Naive thymus-derived CD4-positive, alpha-beta T cell (primary cell): ENCODE measurements at places on chromosomes 13 and 19.

GRCh38 chr19:29514525-29515232 lies 11.1 kb upstream of the VSTM2B start:
- no peak for DNase-seq

GRCh38 chr19:4075373-4075772 lies 8.7 kb upstream of the ZBTB7A start:
- DNase-seq = no peak

DNA sequence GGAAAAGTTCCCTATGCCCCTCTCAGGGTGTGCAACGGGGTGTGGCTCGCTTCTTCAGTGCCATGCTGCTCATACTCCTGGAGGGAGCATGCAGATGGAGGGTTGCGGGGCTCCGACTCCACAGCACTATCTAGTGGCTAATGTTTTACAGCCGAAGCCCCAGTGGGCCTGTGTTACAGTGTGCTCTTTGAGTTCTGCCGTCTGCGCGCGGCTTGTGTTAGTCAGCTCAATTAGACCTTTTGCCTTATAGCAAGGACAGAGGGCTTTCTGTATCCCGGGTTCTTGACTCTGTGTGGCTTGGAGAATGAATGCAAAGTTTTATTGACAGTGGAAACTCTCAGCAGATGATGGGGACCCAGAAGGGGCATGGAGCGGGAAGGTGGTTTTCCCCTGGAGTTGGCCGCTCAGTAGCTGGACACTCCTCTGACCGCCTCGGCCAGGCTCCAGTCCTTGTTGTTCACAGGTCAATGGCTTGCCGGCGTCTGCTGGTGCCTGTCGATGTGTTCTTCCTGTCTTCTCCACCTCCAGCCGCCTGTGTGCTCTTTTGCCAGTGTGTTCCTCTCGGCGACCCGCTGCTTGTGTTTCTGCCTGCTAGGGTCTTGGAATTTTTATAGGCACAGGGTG lies 383.4 kb downstream of the LMO7 start:
- DNase-seq = no peak

GRCh38 chr13:39521701-39522100 lies 81.3 kb downstream of the LHFPL6 start:
- DNase-seq = no peak

DNA sequence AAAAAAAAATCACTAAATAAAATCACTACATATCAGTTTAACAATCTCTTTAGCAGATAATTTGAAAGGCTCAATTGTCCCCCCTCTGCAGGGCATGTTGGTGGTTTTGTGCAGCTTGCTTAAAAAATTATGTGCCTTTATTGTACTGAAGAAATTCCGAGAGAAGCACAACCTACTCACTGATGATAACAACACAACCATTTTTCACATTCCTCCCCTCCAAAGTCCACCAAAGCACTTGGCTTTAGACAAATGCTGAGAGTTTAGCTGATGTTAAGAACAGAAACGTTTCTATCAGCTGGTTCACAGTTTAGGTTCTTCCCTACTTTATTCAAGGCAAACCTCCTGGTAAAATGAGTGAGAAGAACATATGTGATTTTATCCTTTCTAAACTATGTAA lies 923 bp downstream of the DOCK9 start:
- DNase-seq = no peak

DNA sequence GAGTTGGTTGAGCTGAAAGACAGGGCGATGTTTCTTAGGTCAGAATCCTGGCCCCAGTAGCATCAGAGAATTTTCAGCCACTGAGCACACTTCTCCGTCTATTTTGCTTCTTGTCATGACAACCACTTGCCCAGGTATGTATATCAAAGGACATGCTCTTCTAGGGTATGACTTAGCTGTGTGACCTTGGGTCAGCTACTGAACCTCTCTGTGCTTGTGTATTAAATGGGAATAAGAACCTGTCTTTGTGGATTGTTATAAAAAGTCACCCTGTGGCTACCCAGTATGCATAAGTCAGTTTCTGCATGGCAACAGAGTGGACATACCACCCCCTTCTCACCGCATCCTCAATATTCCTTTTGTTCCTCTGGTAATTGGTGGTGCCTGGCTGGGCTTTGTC lies 26.1 kb downstream of the MBD3L1 start:
- DNase-seq = no peak

DNA sequence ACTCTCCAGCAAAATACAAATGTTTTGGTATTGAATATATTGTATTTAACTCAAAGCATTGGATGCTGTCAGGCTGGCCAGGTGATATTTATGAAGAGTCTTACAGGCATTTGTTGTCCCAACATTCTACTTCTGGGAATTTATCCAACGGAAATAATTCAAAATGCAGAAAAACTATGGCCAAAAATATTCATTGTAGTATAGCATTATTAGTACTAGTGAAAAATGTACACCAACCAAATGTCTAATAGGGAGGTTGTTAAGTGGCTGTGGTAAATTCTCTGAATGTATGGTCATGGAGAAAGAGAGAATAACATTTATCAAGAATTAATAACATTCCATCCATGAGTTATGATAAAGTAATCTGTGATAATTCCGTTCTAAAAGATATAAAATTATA lies 38.6 kb upstream of the GAS6 start:
- no peak for DNase-seq

- peak; percentile 47 for DNase-seq
Observed at GRCh38 chr19:1767464-1767933, 14.2 kb downstream of the ONECUT3 start.

- DNase-seq = no peak
Observed at GRCh38 chr13:99316657-99317256, 9.6 kb upstream of the GPR183 start.

DNA sequence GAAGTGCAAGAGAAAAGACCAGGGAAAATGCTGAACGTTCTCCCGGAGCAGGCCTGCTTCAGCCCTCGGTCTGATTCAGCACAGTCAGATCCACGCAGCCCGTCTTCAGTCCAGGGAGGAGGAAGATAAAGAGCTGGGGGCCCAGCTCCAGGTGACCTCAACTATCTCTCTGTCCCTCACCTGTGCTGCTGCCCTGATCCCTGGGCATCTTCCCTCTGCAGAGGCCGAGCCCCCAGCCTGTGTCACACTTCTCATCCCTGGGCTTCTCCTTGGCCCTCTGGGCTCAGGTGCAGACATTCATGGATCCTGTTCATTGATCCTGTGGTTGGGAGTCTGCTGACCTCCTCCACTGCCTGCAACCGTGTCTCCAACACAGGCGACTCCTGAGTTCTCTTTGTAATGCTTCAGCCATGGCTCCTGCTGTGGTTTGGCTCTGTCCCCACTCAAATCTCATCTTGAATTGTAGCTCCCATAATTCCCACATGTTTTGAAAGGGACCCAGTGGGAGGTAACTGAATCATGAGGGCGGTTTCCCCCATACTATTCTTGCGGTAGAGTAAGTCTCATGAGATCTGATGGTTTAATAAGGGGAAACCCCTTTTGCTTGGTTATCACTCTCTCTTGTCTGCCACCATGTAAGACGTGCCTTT lies 27.9 kb downstream of the COL4A2 start:
- no peak for DNase-seq

DNA sequence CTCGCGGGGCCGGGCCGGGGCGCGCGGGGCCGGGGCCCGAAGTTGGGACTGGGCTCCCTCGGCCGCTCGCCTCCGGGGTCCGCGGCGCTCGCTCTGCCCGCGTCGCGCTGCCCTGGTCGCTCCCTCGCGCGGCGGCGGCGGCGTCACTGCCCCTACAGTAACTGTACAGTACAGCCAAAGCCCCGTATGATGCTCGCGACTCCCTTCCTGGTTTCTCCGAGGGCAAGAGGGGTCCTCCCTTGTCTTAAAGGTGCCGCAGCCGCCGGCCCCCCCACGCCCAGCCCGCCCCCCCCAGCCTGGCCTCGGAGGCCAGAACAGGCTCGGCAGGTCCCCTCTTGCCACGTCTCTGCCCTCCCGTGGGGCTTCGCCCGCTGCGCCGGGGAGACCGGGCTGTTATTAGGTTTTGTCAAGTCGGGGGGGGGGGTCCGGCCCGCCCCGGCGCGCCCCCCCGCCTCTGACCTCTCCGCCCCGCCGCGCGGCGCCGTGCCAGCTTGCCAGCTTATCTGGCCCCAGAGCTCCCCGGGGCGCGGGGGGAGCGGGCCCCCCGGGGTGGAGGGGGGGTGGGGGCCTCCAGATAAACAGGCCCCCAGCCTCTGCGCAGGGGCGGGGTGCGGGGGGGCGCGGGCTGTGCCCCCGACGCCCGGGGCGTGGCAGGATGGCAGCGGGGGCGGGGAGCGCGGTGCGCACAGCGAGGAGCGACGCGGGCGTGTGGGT lies at the start of gene ZBTB7A:
ZBTB7A (minus strand) TSS at position 218 of the 714 bp plus-strand sequence. CDS start 11,667 bp downstream, outside the sequence.
- DNase-seq = peak; percentile 83

- DNase-seq = no peak
Observed at GRCh38 chr13:26117620-26118019, 65.8 kb upstream of the SHISA2 start.

- DNase-seq = no peak
Observed at GRCh38 chr19:36547001-36547732, 19.1 kb upstream of the ZNF260 start.

- no peak for DNase-seq
Observed at GRCh38 chr13:111944171-111944583, 122.8 kb upstream of the SOX1 start.

GRCh38 chr13:39818953-39819352 lies 163.5 kb downstream of the COG6 start:
- DNase-seq = no peak

DNA sequence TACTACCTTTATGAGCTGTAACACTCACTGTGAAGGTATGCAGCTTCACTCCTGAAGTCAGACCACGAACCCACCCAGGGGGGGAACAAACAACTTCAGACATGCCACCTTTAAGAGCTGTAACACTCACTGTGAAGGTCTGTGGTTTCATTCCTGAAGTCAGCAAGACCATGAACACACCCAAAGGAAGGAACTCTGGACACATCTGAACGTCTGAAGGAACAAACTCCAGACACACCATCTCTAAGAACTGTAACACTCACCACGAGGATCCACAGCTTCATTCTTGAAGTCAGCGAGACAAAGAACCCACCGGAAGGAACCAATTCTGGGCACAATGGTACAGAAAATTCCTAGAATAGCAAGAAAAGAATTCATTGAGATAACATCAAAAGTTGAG lies 1796.5 kb upstream of the MIR17HG start:
- DNase-seq = no peak

DNA sequence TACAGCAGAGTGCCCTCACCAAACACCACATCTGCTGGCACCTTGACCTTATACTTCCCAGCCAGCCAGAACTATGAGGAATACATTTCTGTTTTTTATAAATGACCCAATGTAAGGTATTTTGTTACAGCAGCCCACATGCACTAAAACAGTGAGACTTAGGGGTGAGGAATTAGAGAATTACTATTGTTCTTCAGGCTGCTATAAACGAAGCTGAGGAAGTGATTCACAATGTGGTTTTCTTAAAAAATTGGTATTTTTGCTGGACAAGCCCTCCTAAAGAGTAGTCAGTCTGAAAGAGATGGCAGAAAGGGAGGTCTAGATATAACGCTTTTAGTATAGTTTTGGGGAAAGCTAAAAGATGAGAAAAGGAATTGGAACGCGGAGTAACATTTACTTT lies 101.0 kb downstream of the SLITRK6 start:
- no peak for DNase-seq

DNA sequence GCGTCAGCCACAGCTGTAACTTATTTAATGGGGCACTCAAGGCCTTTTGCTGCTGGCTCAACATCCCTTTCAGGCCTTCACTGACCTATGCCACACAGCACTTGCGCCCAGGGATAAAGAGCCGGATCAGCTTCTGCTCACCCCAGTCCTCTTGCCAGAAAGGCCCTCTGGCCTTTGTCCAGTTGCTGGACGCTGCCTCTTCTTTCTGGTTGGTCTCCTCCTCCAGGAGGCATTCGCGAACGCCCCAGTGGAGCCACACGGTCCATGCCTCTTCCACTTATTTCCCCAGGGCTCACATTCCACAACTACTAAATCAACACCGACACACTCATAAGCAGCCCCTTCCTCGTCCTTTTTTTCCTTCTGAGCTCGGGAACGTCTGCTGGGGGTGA lies 3.7 kb upstream of the ZNF329 start:
- no peak for DNase-seq

GRCh38 chr13:113547238-113547971 lies 37.1 kb upstream of the TFDP1 start:
- DNase-seq = no peak

GRCh38 chr13:76380446-76381065 lies 505.6 kb downstream of the KCTD12 start:
- DNase-seq = no peak

GRCh38 chr13:19632915-19633478 lies 462 bp upstream of the MPHOSPH8 start:
- DNase-seq = no peak

DNA sequence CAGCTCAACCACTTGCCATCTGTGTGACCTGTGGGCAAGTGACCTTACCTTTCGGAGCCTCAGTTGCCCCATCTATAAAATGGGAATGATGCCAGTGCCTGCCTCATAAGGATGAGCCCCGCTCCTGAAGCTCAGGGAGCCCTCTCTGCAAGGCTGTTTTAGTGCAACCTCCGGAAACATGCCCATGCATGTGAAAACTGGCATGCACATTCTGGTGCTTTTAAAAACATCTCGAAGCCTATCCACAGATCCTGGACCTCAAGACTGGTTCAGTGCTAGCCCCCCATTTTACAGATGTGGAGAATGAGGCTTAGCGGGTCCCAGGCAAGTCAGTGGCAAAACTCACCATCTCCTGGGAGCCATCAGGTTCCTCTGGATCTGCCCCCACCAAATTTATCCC lies 5.6 kb downstream of the CADM4 start:
- no peak for DNase-seq

DNA sequence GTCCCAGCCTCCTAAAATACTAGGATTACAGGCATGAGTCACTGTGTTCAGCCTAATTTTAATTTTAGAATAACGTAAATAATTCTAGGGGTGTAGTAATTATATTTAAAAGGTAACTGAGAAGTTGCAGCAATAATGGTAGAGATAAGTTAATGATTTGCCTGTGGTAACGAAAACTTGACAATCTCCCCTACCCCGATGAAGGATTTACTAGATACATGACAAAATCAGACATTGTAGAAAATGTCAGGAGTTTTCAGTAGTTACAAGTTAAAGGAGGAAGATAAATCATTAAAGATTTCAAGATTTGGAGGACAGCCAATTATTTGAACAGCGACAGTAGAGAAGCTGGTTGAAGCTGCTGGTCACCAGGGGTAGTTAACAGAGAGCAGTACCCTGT lies 652.2 kb upstream of the PCDH20 start:
- DNase-seq = no peak

DNA sequence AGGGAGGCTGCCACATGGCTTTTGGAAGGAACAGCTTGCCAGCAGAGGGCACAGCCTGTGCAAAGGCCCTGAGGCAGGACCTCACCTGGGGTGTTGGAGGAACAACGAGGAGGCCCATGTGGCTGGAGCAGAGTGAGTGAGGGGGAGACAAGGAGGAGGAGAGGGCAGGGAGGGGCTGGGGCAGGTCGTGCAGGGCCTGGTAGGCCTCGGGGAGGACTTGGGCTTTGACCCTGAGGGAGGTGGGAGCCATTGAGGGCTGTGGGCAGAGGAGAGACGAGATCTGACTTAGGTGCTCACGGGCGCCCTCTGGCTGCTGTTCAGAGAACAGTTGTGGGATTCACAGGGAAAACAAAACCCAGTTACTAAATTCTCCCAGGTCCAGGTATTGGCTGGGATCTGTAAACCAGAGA lies 25.2 kb downstream of the ZNRF4 start:
- DNase-seq = peak; percentile 16

- peak; percentile 37 for DNase-seq
Observed at GRCh38 chr19:49557641-49558325, 22.6 kb downstream of the NOSIP start.

- no peak for DNase-seq
Observed at GRCh38 chr13:98810746-98811145, 58.3 kb upstream of the SLC15A1 start.
